ENCODE measurements at places on chromosomes 3 and 15.

DNA sequence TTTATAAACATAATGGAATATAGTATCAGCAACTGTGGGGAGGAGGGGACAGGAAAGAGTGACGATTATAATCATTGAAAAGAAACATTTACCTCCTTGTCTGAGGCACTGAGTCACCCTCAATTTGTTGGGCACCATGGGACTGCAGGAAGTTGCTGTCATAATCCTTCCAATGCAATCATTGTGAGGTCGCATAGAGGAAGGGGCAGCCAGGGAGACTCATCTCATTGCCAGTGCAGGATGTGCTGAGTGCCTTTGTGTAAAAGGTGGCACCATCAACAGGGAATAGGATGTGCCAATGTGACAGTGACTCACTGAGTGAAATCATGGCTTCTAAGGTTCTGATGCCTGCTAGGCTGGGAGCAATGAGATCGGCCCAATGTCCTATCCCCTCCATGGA, 300.4 kb upstream of the ADAMTS9 start:
- no peak for DNase-seq

DNA sequence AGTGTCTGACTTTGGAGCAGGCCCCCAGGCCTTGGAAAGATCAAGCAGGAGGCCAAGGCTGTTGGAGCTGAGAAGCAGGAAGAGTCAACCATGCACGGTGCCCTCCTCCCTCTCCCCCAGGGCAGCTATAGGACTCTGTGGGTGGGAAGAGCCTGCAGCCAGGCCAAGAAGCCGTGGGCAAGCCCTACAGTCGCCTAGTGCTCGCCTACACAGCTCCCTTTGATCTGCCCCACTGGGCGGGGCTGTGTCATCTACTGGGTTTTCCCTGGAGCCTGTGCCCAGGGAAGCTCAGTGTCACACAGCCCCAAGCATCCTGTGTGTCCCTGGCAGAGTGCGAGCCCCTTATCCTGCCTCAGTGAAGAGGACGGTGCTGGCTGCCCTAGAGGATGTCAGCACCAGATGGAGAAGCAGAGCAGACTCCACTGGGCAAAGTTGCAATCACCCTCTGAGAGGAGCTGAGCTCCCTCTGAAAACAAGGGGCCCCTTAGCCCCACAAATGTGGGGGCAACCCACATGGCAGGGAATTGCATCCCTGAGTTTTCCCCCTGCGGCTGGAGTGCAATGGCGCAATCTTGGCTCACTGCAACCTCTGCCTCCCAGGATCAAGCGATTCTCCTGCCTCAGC, 72.2 kb downstream of the KLF13 start:
- DNase-seq: no peak

DNA sequence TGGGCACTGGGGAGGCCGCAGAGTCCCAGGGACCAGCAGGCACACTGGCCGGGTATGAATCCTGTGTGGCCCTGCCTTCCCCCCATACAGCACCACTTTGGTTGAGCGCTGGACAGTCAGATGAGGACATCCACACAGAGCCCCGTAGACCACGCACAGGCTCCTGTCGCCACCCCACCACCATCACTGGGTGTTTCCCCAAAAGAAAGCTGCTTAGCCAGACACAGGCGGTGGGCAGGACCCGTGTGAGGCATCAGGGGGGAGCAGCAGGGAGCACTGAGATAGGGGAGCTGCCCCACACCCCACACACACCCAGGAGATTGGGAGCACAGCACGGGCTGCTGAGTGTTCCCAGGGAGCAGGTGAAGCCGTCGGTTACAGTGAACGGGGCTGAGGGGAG, 42.4 kb upstream of the SLC41A3 start:
- DNase-seq: no peak

DNA sequence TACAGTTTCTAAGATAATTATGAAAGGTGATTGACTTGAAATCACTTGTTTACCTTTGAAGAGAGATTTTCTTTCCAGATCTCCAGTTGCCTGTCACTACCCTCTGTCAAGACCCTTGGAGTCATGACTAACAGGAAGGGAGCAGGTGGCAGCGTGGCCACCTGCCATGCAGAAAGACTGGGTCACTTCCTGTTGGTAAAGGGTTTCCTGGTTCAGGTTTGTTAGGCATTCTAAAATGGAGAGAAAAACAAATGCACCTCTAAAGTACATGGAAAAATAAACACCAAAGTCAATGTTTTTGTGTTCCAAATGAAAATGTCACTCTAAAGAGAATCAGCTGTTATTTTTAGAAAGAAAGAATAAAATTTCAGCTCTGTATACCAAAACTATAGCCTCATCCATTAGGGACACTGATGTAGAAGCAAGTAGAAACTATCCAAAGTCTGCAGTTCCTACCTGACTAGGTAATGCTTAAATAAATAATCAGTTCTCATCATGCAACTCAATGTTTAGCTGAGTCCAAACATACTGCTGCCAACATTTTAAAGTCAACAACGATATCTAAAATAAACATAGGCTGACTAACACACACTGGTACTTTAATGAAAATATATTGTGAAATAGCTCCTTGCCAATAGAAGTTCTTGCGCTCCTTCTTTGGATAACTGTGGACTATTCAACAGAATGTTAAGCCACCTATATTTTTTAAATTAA, 23.9 kb upstream of the TM4SF1 start:
- no peak for DNase-seq

- no peak for DNase-seq
These were observed 4.4 kb upstream of the GNAI2 start for GRCh38 chr3:50231581-50231980.

GRCh38 chr3:138089091-138089490, 26.3 kb downstream of the DZIP1L start:
- no peak for DNase-seq

DNA sequence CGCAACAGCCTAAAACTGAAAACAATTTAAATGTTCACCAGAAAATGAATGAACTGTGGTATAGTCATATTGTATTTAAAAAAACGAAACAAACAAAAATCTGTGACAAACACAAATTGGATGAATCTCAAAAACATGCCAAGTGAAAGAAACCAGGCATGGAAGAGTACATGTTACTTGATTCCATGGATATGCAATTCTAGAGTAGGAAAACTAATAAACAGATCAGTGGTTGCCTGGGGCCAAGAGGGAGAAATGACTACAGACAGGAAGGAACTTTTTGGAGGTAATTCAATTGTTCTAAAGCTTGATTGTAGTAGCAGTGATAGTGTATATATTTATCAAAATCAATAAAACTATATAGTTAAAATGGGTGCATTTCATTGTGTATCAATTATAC, 16.8 kb downstream of the UBE3A start:
- no peak for DNase-seq

GRCh38 chr15:74873036-74873755, at the start of gene SCAMP2:
SCAMP2 (minus strand) TSS chr15:74873365; CDS start chr15:74873255, 110 bp downstream.
- peak; percentile 90 for DNase-seq

GRCh38 chr3:40237889-40238571, 71.5 kb upstream of the EIF1B start:
- DNase-seq: no peak

- DNase-seq: no peak
These were observed 8.0 kb downstream of the POC1A start for GRCh38 chr3:52146189-52146588.

DNA sequence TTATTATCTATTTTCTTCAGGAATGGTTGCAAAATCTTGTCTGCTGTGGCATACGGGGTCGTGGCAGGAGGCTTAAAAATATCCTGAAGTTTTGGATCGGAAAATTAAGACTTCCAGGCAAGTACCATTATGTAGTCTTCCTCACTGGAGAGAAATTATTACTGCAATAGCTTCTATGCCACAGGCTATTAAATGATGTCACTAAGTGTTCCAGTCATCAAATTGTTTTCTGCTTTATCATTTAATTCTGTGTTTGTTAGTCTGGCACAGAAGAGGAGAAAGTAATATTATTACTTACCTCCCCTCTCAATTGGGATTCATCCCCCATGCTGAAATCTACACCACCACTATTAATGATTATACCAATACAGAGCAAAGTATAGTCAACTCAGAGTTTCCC, 378.2 kb upstream of the ALCAM start:
- DNase-seq: no peak

GRCh38 chr3:134078169-134078831, 48.6 kb upstream of the SLCO2A1 start:
- no peak for DNase-seq

- no peak for DNase-seq
These were observed 60.1 kb downstream of the MGLL start for GRCh38 chr3:127762077-127762786.

DNA sequence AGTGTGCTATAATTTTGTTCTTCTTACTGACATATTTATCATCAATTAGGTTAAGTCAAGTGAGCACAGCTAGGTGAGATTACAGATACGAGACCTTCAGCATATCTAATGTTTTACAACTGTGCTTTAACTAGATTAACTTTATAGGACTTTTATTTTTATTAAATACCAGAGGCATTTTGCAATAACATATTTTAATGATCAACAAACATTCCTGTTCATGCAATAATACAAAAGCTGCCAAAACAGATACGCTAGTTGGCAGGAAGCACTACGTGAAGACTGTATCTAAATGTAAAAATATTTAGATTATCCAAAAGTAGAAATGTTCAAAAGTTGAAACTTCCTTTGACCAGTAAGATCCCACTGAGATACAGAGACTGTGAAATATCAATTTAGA, 139.1 kb downstream of the CBLB start:
- DNase-seq: no peak

DNA sequence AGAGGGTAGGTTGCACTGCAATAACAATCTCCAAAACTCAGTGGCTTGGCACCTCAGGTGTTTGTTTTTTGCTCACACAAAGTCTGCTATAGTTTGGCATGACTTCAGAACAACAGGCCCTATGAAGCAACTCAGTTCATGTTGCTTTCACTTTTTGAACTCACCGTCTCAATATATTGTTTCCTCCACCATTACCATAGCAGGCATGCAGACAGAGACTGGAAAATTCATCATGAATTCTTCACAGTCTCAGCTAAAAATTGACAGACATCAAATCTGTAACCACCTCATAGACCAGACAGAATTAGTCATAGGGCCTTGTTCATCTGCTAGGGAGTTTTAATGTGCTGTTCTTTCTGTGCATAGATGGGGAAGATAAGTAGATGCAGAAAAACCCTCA, 161.4 kb upstream of the POU1F1 start:
- DNase-seq: no peak

GRCh38 chr15:84881520-84881830, 3.0 kb upstream of the SLC28A1 start:
- no peak for DNase-seq

DNA sequence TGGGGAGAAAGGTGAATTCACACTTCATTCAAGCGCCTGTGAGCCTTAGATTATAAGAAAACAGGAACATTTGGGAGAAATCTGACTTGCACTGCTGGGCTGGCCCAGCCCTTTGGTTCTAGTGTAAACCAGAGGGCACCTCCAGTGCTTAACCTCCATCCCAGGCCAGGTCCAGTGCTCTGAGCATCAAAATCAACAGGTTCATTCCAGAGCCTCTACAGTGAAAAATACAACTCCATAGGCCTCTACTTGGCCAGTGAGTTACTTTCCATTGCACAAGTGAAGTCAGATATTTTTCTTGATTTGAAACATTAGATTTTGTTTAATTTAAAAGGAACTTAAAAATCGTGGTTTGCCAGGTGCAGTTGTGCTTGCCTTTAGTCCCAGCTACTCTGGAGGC, 3.0 kb downstream of the SNUPN start:
- DNase-seq: no peak

GRCh38 chr3:514192-514591, 317.6 kb downstream of the CHL1 start:
- DNase-seq: no peak

- DNase-seq: no peak
These were observed 64.6 kb downstream of the RPN1 start for GRCh38 chr3:128585974-128586373.

DNA sequence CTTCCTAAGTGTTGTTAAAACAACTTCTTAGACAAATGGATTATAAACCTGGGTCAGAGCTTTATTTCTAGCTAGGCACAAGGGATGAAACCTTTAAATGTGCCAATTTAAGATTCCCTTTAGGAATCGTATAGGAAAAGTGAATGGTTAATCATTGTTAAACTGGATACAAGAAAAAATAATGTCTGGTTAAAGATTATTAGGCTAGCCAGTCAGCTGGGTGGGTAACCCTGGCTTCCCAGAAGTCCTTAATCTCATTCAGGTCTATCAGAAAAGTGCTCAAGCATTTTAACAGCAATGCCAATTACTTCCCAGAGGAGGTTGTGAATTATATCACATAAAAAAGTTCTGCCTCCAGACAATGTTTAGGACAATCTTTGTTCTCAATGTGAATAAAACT, 37.6 kb downstream of the NANOGP8 start:
- DNase-seq: no peak

GRCh38 chr3:16476636-16477035, 36.9 kb downstream of the RFTN1 start:
- DNase-seq: no peak

- no peak for DNase-seq
These were observed 63.9 kb downstream of the MEX3B start for GRCh38 chr15:81981908-81982307.

DNA sequence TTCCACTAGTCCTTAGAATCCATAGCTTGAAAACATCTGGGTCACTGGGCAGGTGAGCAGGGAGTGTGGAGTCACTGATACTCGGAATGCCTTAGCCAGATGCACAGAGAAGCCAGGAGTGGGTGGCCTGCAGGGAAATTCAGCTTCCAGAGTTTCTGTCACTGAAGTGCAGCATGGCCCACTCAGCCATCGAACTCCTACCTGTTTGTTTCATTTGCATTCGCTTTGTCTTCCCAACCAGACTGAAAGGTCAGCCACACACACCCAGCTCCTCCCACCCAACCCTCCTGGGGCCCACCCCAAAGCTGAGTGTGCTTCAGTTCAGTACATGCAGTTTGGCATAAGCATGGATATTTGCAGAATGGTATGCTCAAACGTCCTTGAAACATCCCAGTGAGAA, 124.5 kb upstream of the ATP10A start:
- DNase-seq: no peak

GRCh38 chr15:25689592-25689991, 173.5 kb downstream of the ATP10A start:
- no peak for DNase-seq

- DNase-seq: no peak
These were observed 61.2 kb upstream of the ICE2 start for GRCh38 chr15:60540002-60540651.

DNA sequence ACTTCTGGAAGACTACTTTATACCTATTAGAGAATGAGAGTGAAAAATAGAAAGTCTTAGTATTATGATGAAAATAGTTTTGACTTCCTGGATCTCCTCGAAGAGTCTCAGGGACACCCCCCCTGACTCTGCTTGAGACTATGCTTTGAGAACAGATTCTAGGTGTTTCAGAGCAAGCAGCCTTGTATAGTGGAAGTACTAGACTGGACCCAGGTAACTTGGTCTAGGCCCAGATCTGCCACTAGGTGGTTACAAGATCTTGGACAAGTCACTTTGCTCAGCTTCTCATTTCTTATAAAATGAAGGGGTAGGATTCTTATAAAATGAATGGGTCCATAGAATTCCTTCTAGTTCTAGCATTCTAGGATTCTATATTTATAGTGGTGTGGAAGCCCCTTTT, 9.1 kb downstream of the ABHD5 start:
- DNase-seq: no peak

GRCh38 chr3:15345066-15345607, 12.8 kb upstream of the SH3BP5 start:
- no peak for DNase-seq

GRCh38 chr3:13650210-13651056, 101.5 kb downstream of the FBLN2 start:
- DNase-seq: peak; percentile 59
